Hair follicular keratinocyte (primary cell): ENCODE measurements at places on chromosomes 13 and 19. TPM values are rescaled to one million over a fixed set of nuclear protein-coding genes. Genes with fewer than 3 reads are reported as not detected.

CDX2 gene
- total RNA-seq, result not detected in 2 replicates

IGFLR1 gene
- total RNA-seq, result 2.3 and 11.4 TPM in 2 replicates

PLVAP gene
- not detected in 2 replicates for total RNA-seq

INSL3 gene
- not detected in 2 replicates for total RNA-seq

GIPC3 gene
- total RNA-seq, result not detected in 2 replicates

P2RY11 gene
- total RNA-seq, result 2.7 and 5.5 TPM in 2 replicates

CYP4F2 gene
- total RNA-seq, result 0.04 and 0.23 TPM in 2 replicates
